SK-N-DZ (cell line): ENCODE measurements at places on chromosomes 6 and 20.

DNA sequence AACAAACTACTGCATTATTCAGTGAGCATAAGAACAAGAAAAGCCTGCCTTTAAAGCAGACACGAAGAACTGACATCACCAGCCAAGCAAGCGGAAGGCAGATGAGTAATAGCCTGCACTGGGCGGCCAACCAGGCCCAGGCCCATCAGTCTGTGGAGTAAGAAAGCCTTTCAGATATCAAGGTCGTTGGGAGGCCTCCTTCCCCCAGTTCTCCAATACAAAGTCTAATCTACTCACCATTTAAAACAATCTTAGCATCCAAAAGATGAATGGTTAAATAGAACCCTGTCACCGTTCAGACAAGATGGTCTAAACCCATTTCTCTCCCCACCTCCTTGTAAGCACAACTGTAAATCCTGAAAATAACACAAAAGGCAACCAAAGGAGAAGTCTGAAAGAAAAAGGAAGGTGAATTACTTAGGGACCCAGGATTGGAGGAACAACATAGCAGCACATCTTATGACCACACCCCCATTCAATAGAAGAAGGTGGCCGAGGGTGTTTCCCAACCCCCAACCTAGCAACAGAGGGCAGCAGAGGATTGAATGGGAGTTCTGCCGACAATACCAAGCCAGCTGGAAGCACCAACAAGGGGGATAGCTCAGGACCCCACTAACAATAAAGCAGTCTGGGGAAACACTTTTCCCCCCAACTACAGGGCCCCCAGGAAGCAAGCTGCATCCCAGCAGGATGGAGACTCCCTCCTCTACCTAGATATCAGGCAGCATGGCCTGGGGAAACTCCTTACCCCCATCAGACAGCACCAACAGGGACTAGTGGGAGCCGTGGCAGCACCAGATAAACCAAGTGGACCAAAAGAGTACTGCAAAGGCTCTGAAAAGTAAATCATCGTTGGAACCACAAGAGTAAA lies 67.9 kb downstream of the ZHX3 start:
- peak; percentile 45 for DNase-seq

GRCh38 chr6:144145541-144145940 lies 4.8 kb upstream of the STX11 start:
- no peak for DNase-seq

DNA sequence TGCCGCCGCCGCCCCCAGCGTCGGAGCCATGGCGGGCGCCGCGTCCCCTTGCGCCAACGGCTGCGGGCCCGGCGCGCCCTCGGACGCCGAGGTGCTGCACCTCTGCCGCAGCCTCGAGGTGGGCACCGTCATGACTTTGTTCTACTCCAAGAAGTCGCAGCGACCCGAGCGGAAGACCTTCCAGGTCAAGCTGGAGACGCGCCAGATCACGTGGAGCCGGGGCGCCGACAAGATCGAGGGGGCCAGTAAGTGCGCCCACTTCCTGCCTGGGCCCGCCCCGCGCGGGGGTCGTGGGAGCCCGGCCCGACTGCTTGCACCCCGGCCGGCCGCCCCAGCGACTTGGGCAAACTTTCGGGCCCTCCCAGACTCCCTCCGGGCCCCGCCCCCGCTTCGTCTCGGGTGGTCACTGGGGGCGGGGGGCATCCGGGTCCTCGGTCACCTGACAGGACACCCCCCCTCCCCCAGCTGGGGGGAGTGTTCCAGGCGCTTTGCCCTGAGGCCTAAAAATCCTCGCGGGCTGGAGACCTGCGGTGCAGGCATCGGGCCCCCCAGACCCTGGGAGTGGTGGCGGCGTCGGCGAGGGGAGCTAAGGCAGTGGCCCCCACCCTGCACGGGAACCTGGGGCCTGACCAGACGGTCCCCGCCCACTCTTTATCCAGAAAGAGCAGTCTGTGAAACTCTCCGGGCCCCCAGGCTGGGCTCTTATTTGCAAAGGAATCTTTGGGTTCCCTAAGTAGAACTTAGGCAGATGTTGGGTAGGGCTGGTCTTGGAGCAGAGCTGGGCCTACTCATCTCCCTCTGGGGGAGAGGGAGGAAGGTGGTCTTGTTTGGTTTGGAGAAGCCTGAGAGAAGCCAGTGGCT lies 501 bp downstream of the PLCG1 start:
- DNase-seq: peak; percentile 79

DNA sequence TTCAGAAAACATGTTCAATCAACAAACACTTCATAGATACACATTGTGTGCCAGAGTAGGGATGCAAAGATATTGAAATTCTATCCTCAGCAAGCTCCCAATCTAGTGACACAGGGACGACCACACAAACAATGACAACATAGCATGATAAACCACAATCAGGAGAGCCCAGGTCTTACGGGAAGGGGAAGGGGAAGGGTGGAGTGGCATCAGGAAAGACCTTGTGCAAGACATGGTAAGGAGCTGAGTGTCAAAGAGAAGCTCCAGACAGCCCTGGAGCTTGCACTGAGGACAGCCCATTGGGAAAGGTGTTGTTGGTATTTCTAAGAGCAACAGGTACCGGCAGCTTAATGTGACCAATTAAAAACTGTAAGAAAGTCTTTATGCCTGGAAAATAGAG lies 103.6 kb downstream of the PDE7B start:
- no peak for DNase-seq

DNA sequence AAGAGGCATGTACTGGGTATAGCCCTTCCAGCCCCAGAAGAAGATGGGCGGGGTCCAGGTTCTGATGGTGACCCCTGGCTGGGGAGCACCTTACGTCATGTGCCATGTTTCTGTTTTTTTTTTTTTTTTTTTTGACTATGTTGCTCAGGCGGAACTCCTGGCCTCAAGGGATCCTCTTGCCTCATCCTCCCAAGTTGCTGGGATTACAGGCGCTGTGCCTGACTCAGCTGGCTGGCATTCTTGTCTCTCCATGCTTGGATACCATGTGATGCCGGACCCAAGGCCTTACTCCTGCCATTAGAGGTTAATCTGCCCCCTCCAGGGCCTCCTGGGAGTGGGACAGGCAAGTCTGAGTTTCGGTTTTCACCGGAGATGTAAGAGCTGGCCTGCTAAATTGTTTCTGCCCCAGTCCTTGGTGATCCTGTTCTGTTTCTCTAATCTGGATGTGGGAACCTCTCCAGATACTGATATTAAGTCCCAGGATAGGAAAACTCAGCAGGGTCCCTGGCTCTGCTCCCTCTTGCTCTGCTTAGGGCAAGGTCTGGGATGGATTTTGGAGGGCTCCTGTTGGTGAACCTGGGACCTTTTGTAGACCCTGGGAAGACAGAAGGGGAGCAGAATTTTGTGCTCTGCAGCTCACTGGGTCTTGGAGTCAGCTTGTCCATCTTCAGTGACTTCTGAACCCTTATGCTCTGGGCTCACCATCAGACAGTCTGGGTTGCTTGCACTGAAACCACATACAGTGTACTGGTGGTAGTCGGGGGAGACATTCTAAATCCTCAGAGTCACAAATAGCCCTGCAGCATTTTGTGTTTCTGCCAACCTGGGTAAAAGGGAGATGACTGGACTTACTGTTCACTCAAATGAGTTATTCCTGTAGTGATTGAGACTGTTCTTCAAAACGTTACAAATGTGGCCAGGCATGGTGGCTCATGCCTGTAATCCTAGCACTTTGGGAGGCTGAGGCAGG lies 45.1 kb downstream of the PTK7 start:
- DNase-seq: no peak

GRCh38 chr20:21719592-21720214 lies 14.2 kb downstream of the PAX1 start:
- DNase-seq: peak; percentile 59

DNA sequence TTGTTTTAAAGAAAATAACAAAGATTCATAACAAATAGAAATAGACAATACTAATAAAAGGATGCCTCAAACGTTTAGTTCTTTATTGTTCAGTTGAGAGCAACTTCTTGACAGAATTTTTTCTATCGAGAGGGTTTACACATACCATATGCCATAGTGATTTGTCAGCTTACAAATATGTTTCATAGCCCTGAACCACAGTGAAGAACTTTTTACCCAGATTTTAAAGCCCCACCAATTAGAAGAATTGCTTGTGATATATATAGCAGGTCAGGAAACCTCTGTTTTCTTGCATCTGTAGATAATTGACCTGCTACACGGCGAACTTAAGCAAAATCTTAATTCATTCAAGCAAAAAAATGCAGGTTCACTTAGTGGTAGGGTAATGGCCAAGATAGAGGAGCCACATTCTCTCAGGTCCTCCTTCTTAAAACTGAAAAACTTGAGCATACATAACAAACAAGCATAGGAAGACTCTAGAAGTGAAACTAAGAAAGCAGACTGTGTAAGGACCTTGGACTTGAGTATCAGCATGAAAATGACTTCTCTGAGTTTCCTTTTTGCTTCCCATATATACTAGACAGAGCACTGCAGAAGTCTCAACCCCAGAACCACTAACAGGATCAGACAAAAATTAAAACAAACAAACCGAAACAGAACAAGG lies 39.5 kb downstream of the CRISP1 start:
- no peak for DNase-seq

DNA sequence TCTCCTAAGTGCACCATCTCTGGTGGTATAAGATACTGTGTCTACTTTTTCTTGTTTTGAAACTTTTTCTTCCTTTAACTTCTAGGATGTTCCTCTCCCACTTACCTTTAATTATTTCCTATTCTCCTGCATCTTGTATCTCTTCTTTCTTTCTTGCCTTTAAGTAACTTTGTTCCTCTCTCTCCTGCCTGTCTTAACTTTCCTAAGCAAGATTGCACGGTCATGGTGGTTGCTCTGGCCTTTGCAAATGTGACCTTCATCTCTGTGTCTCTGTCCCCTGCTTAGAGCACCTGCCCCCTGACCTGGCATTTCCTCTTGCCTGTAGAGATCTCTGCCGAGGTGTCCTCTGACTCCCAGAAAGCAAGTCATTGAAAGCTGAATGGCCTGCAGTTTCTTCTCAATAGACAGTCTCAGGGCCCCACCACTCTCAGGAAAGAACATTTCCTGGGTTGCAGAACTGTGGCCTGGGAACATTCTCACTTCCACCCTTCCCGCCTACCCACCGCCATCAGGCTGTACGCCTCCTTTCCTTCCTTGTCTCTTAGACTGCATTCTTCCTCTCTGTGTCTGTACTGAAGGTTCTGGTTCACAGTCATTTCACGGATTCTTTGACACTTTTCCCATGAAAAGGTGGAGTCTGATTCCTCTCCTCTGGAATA lies 12.8 kb downstream of the ZDHHC14 start:
- no peak for DNase-seq

DNA sequence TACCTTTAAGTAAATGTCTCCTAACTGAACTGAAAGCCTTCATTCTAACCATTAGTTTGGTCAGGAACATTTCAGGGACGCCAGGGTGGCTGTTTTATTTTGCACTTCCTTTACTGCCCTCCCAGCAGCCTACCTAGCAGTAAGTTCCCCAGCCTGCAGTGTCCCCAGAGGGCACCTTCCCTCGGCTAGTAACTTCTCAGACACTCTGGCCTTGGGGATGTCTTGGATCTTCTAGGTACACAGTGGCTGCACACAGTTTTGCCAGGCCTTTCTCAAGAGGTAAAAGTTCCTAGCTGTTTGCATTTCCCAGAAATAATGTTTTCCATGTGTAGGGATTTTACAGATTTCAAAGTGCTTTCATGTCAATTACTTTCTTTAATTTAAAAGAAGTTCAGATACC lies 378 bp upstream of the LAMA2 start:
- peak; percentile 37 for DNase-seq

GRCh38 chr6:133724726-133725125 lies 164.2 kb upstream of the TCF21 start:
- DNase-seq: no peak

DNA sequence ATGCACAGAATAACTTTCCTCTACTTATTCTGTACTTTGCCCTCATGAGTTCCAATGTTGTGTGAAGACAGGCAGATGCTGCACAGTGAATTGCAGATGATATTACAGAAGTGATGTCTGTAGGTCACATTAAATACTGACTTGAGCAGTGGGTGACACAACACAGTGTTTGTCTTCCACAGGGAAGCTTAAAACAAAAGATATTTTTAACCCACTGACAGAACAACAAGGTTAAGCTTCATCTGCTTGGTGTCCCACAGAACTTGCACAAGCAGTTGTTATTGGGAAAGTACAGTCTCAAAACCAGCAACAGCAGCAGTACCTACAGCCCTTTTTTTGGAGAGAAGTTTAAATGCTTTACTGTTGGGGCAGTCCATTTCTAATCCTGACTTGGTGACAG lies 10.5 kb downstream of the SUMO4 start:
- no peak for DNase-seq

- DNase-seq: no peak
Measured at GRCh38 chr6:135521431-135521830, 23.9 kb upstream of the AHI1 start.

- DNase-seq: no peak
Measured at GRCh38 chr6:56448046-56448445, 194.6 kb downstream of the DST start.

DNA sequence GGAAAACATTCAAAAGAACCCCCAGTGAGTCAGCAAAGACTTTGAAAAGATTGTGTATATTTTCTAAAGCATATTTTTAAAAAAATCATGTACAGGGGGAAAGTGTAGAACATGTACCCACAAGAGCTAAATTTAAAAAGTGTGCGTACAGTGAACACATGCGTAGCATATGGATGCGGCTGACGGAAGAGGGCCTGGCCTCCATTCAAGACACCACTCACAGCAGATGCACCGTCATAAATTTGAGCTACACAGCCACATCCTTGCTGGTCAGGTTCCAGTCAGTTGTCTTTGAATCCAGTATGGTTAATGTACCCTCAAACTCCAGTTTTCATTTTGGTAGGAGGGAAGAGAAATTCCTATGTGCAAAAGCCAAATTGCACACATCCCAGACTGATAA lies 54.3 kb upstream of the SPACA1 start:
- no peak for DNase-seq

- no peak for DNase-seq
Measured at GRCh38 chr20:37331060-37331857, 14.7 kb upstream of the SRC start.

- DNase-seq: no peak
Measured at GRCh38 chr20:33840759-33841435, 29.7 kb downstream of the CHMP4B start.

- DNase-seq: no peak
Measured at GRCh38 chr20:4713401-4713800, 8.3 kb upstream of the PRND start.

- no peak for DNase-seq
Measured at GRCh38 chr6:110708295-110708950, 106.8 kb downstream of the CDK19 start.

DNA sequence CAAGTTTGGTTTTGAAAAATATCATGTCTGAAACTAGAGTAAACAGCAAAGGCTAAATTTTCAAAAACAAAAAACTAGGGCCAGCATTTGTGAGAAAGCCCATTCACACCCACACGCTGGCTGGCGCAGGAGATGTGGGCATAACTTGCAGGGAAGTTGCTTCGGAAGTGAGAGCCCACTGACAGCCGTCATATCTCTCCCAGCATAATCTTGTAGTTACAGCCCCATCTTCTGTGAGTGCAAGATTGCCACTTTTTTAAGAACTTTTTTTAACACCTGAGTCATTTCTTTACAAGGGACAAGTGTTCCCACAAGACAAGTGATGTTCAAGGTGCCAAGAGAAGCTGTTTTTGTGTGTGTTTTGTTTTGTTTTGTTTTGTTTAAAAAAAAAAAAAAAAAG lies 212.5 kb upstream of the CNR1 start:
- DNase-seq: no peak

DNA sequence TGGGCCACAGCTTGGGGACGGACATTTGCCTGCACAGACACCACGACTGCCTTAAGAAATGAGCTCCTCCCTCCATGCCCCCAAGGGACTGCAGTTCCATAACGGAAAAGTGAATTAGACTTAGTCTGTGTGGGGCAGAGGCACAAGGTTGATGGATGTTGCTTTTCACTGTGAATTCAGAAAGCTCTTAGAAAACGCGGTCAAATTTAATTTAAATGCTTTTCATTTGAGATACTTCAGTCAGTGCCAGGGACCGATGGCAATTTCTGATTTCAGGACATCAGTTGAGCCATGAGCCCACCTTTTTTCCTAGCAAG lies 356.4 kb downstream of the KIF16B start:
- peak; percentile 97 for DNase-seq
